ENCODE measurements at places on chromosomes 7 and 10. TPM values are rescaled to one million over a fixed set of nuclear protein-coding genes. Genes with fewer than 3 reads are reported as not detected.
A peak's percentile ranks its signal among the peaks of the same experiment; 100 is the strongest.

The PAPSS2 gene
- 10.9 TPM for total RNA-seq

DNA sequence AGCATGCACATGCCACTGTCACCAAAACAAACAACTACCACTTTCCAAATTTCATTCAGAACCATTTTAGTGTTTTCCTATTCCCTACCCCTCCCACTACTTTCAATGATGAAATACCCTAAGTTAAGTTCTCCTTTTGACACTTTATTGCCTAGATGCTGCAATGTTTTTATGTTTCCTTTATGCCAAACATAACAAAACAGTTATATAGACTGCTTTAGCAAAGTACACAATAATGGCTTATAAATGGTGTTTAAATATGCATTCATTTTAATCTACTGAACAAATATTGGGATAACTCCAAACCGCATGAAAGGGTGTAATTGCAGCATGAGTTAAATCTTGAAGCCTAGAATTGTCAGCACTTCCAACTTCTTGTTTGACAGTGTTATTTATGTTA is 69.2 kb downstream of the PHYHIPL start:
- peaks cover 5% of the 10 kb centered on the region for H3K36me3 ChIP-seq
- no peak overlapping the region for H3K27ac ChIP-seq
- no peaks in the 10 kb centered on the region for H3K4me1 ChIP-seq
- no peaks in the 10 kb centered on the region for H3K27me3 ChIP-seq

DNA sequence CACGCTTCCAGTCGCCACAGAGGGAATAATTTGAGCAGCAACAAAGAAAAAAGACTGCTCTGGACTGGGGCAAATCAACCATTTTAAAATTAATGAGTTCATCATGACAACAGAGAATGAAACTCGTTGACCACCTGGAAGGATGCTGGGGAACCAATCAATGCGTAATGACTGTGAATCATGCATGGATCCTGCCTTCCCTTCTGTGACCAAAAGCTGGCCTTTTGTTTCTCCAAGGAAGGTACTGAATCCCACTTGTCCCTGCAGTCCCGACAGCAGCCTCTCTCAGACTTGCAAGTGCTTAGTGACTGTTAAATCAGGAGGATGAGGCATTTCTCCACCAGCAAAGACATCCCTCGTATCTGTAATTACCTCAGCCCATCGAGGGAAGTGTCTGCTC is 68.0 kb upstream of the TNS3 start:
- H3K4me1 ChIP-seq, result peaks cover 21% of the 10 kb centered on the region
- no peak overlapping the region for H3K4me3 ChIP-seq
- H3K27me3 ChIP-seq, result no peaks in the 10 kb centered on the region
- no peak for DNase-seq
- no peak overlapping the region for H3K27ac ChIP-seq

- H3K36me3 ChIP-seq, result no peaks in the 10 kb centered on the region
- no peak for DNase-seq
- H3K4me1 ChIP-seq, result peaks cover 5% of the 10 kb centered on the region
- peaks cover 22% of the 10 kb centered on the region for H3K27me3 ChIP-seq
Observed at GRCh38 chr10:115092258-115092554, 959 bp upstream of the ATRNL1 start.

The RASA4B gene
- total RNA-seq, result 8.9 TPM

GRCh38 chr7:16129431-16130110 is 291.8 kb downstream of the CRPPA start:
- H3K27ac ChIP-seq, result peak overlapping the region; percentile 57
- H3K36me3 ChIP-seq, result no peaks in the 10 kb centered on the region
- no peak overlapping the region for H3K4me3 ChIP-seq
- no peaks in the 10 kb centered on the region for H3K4me1 ChIP-seq
- peak; percentile 32 for DNase-seq

GRCh38 chr10:42990016-42990720 is 86.7 kb upstream of the RET start:
- no peaks in the 10 kb centered on the region for H3K4me1 ChIP-seq
- H3K36me3 ChIP-seq, result no peaks in the 10 kb centered on the region
- no peaks in the 10 kb centered on the region for H3K27me3 ChIP-seq
- no peak for DNase-seq

DNA sequence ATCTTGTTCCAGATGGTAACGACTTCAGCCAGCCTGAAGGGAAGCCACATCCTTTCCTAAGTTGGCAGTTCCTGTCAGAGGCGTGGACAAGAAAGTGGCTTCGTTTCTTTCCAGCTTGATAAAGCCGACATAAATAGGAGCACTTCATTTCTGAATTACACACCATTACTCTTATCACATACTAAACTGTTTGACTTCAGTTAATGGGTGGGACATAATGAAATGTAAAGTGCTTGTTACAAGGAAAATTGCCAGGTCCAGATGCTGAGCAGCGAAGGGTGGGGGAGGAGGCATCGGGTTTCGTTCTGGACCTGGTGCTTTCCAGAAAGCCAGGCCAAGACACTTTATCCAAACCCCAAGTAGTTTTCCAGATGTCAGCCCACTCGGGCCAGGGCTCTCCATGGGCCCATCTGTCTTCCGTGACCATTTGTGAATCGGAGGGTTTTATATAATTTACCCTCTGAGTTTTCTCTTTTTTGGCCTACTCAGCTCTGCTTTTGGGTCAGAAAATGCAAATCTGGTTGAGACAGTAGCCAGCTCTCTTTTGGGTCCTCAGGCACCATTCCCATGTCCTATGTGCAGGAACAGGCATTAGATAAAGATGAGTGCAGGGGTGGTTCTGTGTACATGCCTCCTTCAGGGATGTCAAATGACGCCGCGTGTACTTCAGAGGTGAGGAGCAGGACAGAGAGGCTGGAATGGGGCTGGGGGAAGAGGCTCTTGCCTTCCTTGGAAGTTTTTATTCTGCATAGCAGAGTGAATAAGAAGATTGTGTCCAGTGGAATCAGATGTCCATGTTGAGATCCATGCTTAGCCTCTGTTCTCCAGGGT is 90.2 kb downstream of the TACC2 start:
- no peaks in the 10 kb centered on the region for H3K36me3 ChIP-seq
- DNase-seq, result peak; percentile 93
- H3K4me3 ChIP-seq, result no peak overlapping the region
- peaks cover 32% of the 10 kb centered on the region for H3K4me1 ChIP-seq
- H3K27me3 ChIP-seq, result no peaks in the 10 kb centered on the region
- peak overlapping the region; percentile 75 for H3K27ac ChIP-seq
